ENCODE measurements at places on chromosomes 1 and 21. TPM values are rescaled to one million over a fixed set of nuclear protein-coding genes. Genes with fewer than 3 reads are reported as not detected.

DNA sequence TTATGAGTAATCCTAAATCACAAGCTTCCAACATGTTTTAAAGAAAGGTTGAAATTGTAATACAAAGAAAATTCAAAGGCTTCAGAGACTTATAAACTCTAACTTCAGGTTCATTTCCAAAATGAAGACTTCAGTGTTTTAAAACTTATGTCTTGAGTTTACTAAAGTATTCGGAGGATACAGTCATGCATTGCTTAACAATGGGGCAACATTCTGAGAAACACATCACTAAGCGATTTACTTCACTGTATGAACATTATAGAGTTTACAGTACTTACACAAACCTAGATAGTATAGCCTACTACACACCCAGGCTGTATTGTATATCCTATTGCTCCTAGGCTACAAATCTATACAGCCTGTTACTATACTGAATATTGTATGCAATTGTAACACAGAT is 38.3 kb downstream of the CEP170 start:
- DNase-seq: no peak

S100A3 gene
- polyA plus RNA-seq: 0.24 TPM

- DNase-seq: no peak
Observed at GRCh38 chr1:39370602-39371001, 120.8 kb upstream of the BMP8A start.

DNA sequence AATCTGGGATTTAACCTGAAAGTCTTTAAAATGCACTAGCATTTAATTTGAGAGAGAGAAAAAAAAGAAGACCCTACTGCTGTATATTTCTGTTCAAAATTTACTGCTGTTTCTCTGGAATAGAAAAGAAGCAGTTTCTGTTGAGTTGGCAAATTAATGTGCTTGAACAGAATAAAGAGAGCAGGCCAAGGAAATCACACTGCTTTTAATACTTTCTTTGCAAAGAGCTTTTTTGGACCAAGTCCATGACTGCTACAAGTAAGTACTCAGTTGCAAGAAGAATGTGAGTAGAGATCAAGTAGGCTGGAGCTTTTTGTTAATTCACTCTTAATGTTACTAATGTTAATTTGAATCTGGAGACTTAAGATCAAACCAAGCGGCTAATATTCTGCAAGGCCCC is 336.2 kb upstream of the SGIP1 start:
- DNase-seq: no peak

- no peak for DNase-seq
Observed at GRCh38 chr1:205030896-205031295, 12.1 kb upstream of the CNTN2 start.

GRCh38 chr1:234620272-234621126 is 10.5 kb upstream of the IRF2BP2 start:
- no peak for DNase-seq

- DNase-seq: no peak
Observed at GRCh38 chr1:244280859-244281258, 170.8 kb downstream of the ADSS2 start.

SLC44A5 gene
- polyA plus RNA-seq: 12.2 TPM

C1orf185 gene
- not detected for polyA plus RNA-seq

DNA sequence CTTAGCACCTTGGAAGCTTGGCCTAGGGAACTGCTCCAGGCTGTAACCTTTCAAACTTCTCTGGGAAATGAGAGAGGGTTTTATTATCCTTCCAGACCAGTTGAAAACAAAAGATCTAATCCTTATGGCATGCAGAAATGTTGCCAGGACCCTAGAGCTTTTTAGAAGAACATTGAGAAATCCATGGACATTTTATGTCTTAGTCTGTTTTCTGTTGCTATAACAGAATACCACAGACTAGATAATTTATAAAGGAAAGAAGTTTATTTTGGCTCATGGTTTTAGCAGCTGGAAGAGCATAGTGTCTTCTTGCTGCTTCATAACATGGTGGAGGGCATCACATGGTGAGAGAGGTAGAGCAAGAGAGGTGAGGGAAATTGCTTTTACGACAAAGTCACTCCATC is 25.8 kb downstream of the OSBPL9 start:
- DNase-seq: peak; percentile 37

- DNase-seq: peak; percentile 36
Observed at GRCh38 chr1:161486806-161487741, 18.2 kb upstream of the FCGR2A start.

LHX8 gene
- not detected for polyA plus RNA-seq

DNA sequence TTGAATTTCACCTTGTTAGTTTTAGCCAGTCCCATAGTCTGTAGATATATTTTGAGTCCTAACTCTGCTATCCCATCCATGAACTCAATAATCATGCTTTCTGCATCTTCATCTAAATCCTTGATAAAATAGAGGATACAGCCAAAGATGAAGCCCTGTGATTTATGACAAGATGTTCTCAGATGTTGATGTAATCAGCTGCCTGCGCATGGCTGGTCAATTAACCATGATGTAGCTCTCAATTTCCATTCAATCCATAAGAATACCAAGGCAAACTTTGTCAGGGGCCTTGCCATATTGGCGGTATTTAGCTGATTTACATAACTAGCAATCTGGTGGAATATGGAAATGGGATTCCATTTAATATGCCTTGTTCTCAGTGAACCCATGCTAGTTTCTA is 183.2 kb downstream of the TNR start:
- no peak for DNase-seq

ANKRD45 gene
- polyA plus RNA-seq: 7.0 TPM

LCE2A gene
- polyA plus RNA-seq: not detected

DNA sequence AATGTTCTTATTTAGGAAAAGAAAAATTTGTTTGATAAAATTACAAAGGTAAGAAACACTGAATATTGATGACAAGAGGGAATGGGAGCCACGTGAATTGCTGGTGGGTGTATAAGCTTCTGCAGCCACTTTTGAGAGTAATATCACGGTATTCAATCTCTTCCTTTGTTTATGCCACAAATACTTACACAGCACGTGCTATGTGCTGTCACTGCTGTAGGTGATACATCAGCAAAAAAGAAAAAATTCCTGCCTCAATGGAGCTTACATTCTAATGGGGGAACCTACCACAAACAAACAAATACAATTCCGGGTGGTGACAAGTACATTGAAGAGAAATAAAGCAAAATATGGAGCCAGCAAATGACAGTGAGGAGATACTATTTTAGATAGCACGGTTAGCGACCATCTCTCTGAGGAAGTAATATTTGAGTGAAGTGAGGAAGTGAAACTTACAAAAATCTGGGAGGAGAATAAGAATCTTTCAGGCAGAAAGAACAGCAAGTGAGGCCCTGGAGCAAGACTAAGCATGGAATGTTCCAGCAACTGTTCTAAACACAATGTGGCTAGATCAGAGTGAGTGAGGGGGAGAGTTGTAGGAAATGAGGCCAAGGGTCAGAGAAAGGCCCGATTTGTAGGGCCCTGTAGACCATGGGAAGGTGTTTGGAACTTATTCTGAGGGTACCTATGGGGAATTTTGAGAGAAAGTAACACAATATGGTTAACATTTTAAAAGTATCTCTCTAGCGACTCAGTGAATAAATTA is 2.6 kb upstream of the FCRLB start:
- DNase-seq: no peak

- no peak for DNase-seq
Observed at GRCh38 chr21:42540396-42540795, 26.7 kb downstream of the SLC37A1 start.

DNA sequence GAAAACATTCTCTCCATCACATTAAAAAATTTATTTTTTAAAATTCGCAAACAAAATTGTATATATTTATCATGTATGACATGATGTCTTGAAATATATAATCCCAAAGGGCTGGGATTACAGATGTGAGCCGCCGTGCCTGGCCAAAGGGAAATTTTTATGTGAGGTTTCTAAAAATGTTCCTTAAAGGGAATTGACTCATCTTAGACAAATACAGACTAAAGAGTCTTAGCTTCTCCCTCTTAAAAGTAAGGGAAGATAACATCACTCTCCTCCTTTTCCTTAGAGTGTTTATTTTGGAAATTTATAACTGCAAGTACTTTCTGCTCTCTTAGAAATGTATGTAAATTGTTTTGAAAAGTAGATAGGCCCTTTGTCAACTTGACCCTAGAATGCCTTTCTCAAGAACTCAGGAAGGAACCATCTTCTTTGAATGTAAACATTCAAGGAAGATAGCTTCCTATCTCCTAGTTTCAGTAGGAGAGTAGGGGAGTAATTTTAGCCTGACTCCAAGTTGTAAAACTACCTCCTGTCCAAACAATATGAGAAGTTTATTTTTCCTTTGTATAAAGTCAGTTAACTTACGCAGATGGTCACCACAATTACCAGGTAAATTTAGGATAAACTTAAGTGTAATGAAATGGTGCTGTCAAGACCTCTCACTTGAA is 59.5 kb downstream of the C21orf91 start:
- no peak for DNase-seq

DNA sequence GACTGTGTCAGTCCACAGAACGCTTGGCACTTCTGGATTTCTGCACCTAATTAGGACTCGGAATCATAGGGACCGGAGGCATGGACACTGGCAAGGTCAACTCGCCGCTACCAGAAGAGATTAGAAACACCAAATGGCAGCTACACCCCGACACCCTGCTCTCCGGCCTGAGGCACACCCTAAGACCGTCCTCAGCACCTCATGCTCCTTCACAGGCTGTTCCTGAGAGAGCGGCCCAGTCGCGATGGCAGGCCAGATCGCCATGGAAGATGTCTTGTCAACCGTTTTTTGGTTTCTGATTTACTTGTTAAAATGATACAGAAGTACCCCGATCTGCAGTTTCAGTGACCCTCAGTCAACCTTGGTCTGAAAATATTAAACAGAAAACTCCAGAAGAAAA is 46.8 kb downstream of the NPHP4 start:
- DNase-seq: no peak

CELA3B gene
- 0.13 TPM for polyA plus RNA-seq

GRCh38 chr1:195766709-195767108 is 841.5 kb downstream of the KCNT2 start:
- DNase-seq: no peak

DNA sequence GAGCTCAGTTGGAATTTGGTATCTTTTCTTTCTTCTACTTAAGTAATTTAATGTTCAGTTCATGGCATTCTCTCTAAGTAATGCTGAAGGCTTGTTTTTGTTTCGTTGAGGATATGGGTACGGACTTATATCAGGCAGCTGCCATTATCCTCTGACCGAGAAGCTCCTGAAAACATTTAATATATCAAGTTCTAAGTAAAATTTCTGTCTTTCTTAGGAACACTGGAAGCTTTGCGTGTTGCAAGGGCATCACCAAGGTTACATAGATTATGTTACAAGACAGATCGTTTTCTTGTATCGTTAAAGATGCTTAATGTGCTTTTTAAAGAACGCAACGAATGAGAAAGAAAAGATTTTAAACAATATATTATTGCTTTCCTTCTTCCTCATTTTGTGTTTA is 1.0 kb upstream of the GALNT2 start:
- no peak for DNase-seq

GRCh38 chr1:117925981-117926380 is 3.4 kb downstream of the GDAP2 start:
- no peak for DNase-seq

DNA sequence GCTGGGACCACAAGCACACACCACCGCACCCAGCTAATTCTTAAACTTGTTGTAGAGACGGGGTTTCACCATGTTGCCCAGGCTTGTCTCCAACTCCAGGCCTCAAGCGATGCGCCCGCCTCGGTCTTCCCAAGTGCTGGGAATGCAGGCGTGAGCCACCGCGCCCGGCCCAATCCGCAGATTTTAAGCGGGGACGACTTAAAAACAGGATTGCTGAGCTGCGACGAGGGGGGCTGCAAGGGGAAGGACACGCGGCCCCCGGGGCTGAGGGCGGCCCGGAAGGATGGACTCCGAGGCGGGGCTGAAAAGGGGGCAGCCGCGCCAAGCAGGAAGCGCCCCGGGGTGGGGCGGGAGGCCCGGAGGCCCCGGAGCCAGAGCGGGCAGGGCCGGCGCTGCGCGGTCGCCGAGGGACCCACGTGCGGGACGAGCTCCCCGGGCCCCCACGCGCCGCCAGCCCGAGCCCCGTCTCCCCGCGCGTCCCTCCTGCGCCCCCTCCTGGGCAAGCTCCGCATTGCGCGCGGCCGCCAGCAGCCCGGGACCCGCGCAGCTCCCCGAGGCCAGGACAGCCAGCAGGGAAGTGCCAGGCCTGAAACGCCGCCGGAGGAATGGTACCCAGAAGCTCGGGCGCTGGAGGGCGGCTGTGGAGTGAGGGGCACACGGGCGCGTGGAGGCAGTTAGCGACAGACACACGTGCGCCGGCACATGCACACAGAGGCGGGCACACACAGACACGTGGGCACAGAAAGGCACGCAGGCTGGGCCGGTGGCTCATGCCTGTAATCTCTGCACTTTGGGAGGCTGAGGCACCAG is 5.5 kb upstream of the PRKCZ start:
- DNase-seq: no peak

DNA sequence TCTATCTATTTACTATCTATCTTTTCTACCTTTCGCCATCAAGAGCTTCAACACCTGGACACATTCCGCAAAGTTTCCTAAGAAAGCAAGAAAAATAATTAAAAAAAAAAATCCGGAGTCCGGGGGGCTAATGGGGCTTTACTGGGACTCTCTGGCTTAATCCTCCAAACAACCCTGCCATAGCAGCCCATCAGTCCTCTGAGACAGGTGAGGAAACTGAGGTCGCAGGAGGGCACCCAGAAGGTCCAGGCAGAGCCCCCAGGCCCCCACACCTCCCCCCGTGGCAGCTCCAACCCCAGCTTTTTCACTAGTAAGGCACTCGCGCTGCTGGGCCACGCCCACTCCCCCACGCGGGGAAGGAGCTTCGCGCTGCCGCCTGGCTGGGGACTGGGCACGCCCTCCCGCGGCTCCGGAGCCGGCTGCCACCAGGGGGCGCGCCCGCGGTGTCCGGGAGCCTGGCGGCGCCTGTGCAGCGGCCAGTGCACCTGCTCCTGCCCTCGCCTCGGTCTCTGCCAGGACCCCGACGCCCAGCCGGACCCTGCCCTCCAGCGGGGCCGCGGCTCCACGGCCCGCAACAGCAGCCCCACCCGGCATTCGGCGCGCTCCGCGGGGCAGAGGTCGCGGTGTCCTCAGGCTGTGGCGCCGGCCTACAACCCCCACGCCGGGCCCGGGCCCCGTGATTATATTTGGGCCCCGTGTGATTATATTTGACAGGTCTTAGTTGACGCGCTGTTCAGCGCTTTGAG is 54.1 kb upstream of the SAMD11 start:
- DNase-seq: peak; percentile 9

DNA sequence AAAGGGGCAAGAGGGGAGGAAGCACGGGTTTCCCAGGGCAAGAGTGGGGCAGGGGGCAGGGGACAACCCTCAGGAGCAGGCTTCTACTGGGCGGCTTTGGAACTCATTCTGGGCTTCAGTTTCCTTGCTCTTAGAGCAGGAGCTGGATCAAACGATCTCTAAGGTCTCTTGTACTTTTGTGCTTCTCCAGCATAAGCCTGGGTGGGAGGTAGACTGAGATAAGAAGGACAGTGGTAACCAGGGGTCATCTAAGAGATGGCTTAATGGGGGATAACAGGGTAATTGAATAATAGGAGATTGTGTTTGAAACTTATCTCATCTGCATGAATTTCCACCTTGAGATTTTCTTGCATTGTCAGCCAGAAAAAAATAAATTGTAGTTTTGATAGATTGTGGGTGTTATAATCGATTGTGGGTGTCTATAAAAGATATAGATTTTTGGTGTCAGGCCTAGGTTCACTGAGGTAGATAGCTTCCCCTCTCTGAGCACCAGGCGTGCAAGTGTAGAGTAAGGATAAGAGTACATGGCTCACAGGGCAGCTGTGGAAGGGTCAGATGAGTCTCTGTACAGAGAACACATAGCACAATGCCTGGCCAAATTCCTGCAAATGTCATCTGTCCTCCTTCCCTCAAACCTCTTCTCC is 68.0 kb downstream of the CD58 start:
- no peak for DNase-seq

- no peak for DNase-seq
Observed at GRCh38 chr1:64822621-64823020, 77.7 kb downstream of the RAVER2 start.

RORC gene
- 1.0 TPM for polyA plus RNA-seq

All from right renal pelvis (tissue), 4 donors.